NCI-H524 (cell line): ENCODE measurements at places on chromosomes 2 and 18.

DNA sequence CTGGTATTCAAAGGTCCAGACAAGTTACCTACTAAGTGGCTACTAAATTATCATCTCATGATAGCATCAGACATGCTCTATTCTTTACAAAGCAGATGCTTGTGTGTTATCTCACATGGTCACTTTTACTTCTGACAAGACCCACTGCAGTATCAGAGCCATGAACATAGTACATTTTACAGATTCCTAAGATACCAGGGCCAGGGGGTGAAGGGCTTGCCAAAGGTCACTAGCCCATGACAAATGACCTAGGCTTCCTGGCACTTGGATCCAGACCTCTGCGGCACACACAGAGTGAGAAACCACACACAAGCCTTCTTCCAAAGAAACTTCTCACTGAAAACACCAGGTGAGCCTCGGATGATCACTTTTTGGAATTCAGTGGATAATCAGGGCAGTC is 446.8 kb downstream of the EIPR1 start:
- DNase-seq, result no peak

DNA sequence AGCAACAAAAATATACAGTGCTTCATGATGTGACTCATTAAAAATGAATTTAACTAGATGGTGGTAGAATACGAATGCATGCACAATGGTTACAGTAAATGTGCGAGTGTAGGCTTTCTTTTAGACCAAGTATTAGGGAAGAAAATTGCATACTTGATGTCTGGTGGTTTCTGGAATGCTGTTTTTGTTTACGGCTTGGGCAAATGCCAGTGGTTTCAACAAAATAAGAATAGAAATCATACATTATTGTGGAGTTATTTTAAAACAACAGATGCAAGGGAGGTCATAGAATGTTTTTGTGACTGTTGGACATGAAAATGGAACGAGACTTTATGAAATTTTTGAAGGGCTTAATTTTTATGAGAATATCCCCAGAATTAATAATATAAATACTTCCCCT is 580.9 kb downstream of the PLCL1 start:
- no peak for DNase-seq

GRCh38 chr2:237294460-237294859 is 119.5 kb downstream of the COL6A3 start:
- DNase-seq, result no peak

DNA sequence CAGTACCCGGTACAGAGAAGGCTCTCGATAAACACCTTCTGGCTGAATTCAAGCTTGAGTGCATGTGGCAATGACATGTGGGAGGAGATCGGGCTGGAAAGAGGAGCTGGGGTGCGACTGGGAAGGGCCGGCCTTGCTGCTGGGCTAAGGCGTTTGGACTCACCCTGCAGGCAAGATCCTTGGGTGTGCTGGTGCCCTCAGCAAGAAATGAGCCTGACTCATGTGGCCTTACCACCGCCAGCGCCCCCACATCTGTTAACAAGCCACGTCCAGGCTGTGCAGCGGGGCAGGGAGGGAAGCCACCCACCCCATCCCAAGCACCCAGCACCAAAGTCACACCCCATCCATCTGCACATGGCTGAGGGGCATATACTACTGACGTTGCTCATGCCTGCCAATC is 1.3 kb downstream of the HS1BP3 start:
- no peak for DNase-seq

DNA sequence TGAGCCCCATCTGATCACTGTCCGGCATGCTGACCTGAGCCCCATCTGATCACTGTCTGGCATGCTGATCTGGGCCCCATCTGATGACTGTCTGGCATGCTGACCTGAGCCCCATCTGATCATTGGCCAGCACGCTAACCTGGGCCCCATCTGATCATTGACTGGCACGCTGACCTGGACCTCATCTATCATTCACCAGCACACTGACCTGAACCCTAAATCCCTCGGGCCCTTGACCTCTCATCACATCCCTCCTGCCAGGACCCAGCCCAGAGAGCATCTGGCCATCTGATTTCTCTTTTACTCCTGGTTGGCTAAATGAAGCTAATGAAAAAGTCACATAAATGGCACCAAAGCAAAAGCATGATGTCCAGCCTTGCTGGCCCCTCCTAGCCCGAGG is 207.1 kb downstream of the NDUFA10 start:
- no peak for DNase-seq
